M059J (cell line): ENCODE measurements at places on chromosomes 3 and 15.

GRCh38 chr15:75036212-75036616 lies 12.8 kb downstream of the PPCDC start:
- DNase-seq: peak; percentile 89

- DNase-seq: no peak
Measured at GRCh38 chr15:61081027-61081322, 148.1 kb downstream of the RORA start.

GRCh38 chr3:55367384-55367783 lies 119.7 kb downstream of the WNT5A start:
- DNase-seq: no peak

DNA sequence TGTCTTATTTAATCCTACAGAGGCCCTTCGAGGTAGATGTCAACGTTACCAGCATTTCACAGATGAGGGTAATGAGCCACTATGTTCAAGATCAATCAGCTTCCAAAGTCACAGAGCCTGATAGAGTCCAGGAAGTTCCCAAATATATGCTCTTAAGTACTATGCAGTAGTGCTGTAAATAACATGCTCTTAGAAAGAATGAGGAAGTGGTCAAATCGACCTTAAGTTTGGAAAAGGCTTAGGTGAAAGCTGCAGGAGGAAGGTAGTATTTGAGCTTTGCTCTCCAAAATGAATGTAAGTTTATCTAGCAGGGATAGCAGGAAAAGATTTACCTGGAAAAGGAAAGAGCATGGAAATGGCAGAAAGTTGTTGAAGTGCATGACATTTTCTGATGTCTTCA lies 234.0 kb downstream of the RBMS3 start:
- DNase-seq: peak; percentile 39

DNA sequence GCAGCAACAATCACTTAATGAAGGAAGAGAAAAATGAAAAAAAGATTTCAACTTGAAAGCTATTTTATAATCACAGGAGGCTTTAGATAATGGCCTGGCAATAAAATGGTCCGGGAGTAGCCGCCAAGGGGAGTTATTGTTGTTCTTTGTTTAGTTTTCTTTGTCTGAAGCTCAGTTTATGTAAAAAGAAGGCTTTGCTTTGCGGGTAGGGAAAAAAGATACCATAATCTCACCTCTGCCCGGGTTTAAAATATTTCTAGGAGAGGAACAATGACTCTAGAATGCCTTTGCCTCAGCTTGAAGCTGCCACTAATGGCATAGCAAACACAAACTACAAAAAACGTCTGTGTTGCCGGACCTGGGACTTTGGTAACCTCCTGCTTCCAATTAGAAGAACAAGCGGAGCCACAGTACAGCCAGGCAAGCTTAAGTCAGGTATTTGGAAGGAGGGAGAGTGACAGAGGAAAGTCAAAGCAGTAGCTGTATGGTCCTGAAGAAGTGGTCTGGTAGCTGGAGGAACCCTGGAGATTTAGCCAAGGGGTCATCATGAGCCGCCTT lies 764.5 kb downstream of the TUSC7 start:
- DNase-seq: no peak

DNA sequence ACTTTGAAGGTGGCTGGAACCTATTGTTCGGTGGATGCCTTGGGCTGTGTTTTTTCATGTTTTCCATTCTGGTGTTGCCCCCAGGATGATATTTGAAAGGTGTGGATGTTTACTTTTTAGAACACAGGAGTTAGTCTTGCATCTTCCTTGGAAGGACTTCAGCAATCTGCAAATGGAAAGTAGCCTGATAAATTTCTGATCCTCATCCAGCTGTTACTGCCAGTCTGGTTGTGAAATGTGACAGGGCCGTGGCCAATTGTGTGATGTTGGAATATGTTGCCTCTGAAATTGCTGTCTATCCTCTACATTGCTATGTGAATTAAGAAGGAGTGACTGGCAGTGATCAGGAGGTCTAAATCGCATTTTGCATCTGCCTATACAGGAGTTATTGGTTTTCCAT lies 382.5 kb upstream of the C2CD4B start:
- DNase-seq: no peak

DNA sequence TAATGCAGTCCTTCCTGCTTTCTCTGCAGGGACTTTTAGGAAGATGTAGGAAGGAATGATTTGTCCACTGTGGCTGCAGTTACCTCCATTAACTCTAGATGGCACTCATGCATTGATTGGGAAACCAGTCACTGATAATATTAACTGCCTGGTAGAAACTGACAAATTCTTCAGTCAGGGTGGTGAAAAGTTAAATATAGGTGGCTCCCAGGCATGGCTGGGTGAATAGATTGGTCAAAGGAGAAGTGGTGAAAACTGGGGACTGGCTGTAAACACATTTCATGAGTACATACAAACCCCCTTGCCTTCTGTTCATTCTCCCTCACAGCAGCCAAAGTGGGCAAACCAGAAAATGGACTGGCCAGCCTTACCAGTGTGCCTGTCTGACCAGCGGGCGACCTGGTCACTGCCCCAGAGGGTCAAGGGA lies 333.4 kb downstream of the THSD4 start:
- peak; percentile 69 for DNase-seq

GRCh38 chr3:30042274-30042859 lies 564.0 kb upstream of the TGFBR2 start:
- peak; percentile 56 for DNase-seq

DNA sequence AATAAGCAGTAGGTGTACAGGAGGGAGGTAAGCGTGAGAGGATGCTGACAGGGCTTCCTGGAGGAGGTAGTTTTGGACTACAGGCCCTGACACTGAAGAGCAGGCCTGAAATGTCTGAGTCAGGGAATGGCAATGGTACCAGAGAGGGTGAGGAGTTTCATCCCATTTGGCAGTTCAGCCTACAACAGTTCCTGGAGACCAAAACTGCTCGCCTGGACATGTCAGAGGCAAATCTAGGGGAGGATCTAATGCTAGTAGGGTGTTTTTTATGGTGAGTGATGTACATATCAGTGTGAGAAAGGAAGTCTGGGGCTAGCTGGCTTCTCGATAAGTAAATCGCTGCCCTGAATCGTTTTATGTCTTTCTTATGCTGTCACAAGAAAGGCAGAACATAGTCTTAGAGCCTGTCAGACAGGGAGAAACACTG lies 13.8 kb upstream of the TNFSF10 start:
- DNase-seq: no peak

DNA sequence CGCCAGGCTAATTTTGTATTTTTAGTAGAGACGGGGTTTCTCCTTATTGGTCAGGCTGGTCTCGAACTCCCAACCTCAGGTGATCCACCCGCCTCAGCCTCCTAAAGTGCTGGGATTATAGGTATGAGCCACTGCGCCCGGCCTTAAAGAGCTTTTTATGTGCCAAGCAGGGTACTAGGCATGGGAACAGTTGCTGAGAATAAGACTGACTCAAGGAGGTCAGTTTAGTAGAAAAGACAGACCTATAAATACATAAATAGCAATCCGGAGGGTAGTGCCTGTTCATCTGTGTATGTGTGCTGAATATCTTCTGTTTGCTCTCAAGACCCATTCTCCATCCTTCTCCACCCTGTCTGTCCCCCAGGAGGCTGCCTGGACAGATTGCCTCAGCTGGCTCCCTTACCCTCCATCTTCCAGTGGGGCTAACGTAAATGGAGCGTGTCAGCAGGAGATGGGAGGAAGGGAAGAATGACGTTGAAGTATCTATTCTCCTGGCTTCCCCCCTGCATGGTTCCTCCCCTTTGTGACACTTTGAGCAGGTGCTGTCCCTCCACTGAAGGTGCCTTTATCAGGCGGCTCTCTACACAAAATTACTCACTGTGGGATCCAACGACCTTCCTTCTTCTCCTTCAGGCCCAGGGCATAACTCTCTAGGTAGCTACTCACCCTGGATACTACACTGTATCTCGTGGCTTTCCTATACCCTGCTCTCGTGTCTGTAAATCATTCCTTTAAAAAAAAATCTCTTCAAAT lies 31.1 kb downstream of the FBXO40 start:
- no peak for DNase-seq

DNA sequence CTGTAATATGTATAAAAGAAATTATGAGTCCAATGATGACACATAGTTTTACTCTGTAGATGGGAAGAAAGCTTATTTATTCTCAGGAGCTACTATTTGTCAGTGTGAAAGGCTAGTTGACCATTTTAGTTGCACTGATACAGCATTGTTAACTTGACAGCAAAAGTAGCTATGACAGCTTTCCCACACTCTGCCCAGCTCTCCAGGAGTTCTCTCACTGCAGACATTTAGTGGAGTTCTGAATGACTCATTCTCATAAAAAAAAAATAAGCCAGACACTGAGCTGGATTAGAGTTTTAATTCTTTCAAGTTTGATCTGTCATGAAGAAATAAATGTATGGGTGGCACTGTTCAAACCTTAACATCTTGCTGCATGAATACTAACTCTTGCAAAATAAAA lies 77.2 kb upstream of the CFAP20DC start:
- peak; percentile 95 for DNase-seq

- DNase-seq: peak; percentile 73
Measured at GRCh38 chr3:179323197-179324110, 623 bp downstream of the ZNF639 start.

DNA sequence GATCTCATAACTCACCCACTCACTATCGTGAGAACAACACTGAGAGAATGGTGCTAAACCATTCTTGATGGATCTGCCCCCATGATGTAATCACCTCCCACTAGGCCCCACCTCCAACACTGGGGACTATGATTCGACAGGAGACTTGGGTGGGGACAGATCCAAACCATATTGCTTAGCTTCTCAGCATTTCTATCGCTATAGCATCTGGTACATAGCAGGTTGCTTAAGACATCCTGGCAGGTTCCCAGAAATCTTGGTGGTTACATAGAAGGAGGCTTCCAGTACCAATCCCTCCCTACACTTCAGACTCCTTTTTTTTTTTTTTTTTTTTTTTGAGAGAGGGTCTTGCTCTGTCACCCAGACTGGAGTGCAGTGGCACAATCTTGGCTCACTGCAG lies 487.8 kb downstream of the EDEM1 start:
- no peak for DNase-seq

DNA sequence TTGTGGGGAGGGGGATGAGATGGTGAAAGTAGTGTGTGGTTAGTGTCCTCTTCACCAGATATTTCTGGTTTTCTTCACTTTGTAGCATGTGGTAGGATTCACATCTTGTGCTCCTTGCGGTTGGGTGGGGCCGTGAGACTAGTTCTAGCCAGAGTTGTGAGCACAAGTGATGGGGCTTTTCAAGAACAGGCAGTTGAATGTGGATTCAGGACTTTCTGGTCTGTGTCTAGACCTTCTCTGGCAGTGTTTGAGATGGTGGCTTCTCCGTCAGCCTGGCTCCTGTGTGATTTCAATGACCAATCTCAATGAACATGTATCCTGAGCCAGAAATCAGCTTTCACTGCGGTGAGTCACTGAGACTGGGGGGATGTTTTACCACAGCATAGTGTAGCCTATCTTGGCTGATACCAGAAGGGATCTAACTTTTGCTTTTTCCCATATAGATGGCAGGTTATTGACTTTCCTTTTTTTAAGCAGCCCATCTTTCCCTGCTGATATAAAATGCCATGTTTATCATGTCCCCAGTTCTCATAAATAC lies 82.6 kb downstream of the RPLP1 start:
- DNase-seq: peak; percentile 75

- DNase-seq: no peak
Measured at GRCh38 chr3:33149342-33149741, 35.5 kb downstream of the CRTAP start.

GRCh38 chr3:181694805-181695660 lies 16.7 kb upstream of the SOX2 start:
- DNase-seq: no peak

DNA sequence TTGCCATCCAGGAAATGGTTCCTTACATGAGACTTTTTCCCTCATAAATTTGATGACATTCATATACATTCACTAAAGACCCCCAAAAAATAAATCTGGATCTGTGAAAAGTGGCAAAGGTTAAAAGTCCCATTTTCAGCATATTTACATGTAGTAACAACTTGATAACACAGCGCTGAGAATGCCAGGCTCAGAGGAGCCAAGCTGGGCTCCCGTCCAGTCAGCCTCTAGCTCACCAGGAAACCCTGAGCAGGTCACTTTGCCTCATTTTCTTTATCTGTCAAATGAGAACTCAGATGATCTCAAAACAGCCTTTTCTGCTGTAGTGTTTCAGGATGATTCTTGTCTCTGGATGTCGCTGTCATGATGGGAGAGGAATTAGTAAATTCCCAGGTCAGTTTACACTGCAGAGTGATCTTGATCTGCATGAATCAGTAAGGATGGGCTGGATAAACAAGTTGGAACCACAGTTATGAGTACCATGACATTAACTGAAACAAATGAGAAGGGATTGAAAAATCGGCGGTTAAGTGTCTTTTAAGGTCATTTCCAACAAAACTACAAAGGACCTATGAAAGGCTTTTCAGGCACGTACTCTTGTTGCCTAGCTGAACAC lies 82.8 kb downstream of the PPARG start:
- peak; percentile 90 for DNase-seq

- DNase-seq: no peak
Measured at GRCh38 chr3:127368186-127369032, 80.6 kb upstream of the PRR20G start.

- DNase-seq: no peak
Measured at GRCh38 chr15:90859234-90860131, 8.9 kb upstream of the FURIN start.

DNA sequence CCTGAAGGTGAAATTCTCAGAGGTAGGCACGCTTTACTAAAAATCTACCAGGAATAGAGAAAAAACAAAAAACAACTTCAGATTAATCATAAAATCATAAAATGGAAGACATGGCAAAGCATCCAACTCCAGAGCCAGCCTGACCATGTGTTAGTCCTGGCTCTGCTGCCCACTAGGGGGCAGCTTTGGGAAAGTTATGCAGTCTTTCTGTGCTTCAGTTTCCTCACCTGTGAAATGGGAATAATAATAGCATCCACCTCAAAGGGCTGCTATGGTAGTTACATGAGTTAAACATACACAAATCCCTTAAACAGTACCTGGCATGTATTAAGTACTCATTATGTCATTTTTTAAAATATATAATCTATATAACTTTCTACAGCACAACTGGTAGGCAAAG lies 52.3 kb downstream of the WNT5A start:
- DNase-seq: peak; percentile 40

GRCh38 chr15:89826671-89827655 lies 12.3 kb upstream of the ANPEP start:
- DNase-seq: no peak

DNA sequence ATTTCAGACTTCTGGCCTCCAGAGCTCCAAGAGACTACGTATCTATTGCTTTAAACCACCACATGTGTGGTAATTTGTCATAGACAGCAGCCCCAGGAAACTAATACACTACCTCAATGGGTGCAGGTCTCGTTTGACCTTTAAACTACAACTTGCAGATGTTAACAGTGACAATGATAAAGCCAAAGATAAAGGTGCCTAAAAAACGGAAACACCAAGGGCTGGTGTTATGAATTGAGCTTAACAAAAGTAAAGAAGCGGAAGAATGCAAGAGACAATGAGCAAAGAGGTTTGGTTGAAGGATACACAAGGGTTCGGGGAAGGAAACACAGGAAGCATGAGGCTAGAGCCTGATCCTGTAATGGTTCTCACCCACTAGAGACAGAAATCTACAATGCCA lies 50.8 kb downstream of the RFTN1 start:
- DNase-seq: no peak
